Choroid plexus epithelial cell (primary cell): ENCODE measurements at places on chromosomes 2 and 18.
A peak's percentile ranks its signal among the peaks of the same experiment; 100 is the strongest.

DNA sequence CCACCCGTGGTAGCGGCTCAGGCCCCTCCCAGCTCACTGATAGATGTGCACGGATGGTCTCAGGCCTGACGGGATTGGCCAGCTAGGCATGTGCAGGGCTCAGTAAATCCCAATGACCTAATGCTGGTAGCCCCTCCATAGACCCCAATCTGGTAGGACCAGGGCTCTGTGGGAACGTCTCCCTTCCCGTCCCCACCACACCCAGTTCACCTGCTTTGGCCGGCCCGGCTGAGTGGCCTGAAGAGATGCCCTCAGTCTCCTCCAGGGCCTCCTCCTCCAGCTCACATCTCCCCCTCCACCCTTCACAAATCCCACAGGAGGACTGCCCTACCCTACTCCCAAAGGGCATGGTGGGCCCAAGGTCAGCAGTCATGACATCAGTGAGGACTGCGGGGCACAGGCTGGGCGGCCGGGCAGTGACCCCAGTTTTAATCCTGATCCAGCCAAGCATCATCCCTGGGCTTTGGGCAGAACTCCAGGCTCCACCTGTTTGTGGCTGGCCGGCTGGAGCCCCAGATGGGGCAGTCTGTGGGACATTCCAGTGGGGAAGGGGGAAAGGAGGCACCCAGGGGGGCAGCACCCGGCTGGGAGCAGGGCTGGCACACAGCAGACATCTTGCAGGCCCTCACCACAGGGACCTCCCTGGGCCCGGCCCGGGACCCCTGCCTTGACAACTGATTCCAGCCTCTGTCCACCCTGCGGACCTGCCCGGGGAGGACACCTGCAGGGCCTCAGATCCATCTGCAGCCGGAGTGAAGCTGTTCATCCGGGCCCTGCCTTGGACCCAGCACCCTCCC, 2.3 kb downstream of the KIF1A start:
- no peak for DNase-seq

GRCh38 chr18:59941331-59941730, 41.5 kb downstream of the PMAIP1 start:
- no peak for DNase-seq

DNA sequence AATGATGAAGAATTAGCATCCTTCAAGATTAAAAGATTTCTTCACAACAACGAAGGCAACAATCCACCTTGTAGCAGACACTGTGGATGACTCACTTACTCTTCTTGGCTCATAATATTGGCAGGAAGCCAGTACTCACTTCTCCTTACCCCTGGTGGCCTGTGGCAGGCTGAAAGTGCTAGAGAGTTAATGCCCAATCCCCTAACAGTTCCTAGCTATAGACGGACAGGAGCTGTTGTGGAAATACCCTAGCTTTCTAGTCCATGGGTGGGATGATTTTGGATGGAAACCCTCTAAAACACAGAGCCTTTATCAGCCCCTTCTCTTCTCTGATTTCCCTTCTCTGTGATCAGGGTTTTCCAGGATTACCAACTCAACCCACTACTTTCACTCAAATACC, 128.6 kb upstream of the NYAP2 start:
- peak; percentile 82 for DNase-seq

DNA sequence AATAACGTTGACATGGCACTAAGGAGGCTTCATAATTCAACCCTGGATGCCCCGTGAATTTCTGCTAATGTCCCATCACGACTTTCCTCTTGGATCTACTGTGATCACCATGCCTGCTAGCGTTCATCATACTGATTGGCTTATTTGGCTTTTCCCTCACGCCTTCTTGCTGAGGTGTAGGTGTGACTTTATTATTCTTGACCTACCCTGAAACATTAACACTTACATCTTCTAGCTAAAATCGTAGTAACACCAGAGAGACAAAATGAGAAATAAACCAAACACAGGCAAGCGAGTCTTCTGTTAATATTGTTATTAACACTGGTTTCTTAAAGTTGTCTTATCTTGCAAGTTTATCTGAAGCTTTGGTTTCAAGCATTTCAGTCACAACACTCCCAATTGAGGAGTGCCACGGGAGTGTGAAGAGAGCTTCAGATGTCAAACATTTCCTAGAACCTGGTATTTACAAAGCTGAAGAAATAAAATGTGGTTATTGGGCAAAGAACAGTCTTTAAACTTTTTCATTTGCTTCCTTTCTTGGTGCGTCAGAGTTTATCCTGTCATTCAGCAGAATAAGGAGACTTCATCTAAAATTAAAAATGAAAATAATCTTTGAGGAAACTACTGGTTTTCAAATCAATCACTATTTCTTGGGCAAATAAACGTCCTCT, 15.4 kb upstream of the STAT1 start:
- DNase-seq, result no peak

DNA sequence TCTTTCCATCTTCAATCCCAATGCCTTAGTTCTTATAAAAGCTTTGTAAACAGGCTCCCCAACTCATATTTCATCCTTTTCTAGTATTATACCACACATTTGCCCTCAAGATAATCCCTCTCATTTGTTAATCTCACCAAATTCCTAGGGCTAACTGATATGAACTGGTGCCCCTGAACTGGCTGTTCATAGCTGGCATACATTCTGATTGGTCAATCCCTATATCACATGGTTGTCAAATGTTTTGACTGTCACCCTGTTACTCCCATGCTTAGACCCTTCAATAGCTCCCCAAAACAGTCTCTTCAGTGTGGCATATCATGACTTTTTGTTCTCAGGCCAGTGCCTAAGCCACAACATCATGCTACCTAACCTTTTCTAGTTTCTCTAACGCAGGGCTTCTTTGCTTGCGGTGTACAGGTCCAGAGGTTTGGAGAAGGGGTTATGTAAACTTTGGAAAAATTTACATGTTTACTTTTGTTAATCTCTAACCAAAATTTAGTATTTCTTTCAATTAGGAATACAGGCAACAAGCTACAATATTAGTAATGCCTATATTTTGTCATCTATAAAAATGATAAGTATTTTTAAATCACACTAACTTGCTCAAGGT, 30.5 kb downstream of the GDF7 start:
- DNase-seq, result no peak

DNA sequence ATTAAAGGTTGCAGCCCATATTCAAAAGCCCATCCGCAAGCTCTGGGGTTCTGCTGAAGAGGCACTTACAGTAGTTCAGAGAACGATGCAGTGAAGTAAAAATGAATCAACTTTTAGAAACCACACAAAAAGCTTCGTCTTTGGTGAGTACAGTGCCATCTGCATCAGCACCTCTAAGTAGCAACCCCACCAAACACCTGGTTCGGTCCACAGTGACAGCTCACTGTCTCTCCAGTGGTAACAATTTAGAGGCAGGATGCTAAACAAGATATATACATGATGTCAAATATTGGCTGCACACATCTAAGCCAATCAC, 275.4 kb upstream of the TCF4 start:
- DNase-seq, result no peak

DNA sequence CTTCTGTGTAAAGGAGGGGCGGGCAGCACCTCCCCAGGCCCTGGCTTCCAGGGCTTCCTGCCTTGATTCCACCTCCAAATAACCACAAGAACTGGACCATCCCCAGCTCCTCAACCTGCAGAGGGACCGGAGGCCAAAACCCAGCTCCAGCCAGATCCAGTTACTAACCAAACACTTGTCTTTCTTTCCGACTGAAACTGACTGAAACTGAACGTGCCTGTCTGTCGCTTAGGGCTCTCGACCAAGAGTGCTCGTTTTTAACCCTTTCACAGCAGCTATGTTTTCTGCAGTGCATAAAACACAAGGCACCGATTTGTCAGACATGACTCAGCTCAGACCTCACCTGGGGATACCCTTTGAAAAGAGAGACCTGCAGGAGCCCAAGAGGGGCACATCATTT, 249.9 kb upstream of the SIX2 start:
- peak; percentile 28 for DNase-seq

DNA sequence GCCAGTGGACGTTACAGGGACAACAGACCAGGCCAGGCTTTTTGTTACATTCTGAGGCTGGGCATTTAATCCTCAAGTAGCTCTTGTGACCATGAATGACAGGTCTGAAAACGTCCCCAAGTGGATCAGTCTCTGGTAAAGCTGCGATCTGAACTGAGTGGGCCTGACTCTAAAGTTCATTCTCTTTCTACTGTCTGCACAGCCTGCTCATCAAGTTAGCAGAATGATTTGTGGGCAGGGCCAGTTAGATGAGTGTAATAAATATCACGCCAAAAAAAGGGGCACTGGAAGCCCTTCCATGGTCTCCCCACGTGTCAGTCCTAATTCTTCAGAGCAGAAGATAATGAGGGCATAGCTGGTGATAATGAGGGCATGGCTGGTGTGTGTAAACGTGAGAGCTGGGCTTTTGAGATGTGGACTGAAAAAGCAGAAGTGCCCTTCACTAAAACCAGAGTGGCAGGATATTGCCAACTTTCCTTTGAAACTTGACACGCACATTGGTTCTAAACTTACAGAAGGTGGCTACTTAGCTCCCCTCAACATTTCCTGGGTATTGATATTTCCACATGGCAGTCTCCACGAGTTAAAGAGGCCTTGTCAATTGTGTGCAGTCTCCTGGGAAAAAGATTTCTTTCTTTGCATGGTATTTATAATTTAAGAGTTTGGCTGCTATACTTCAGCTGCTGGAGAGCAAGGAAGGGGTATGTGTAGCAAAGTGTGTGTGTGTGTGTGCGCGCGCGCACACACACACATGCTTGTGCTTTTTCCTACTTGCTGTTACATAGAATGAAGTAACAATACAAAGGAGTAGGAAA, 72.7 kb upstream of the LYPD6B start:
- no peak for DNase-seq

- DNase-seq, result no peak
Measured at GRCh38 chr2:236676136-236676873, 106.7 kb downstream of the ACKR3 start.

DNA sequence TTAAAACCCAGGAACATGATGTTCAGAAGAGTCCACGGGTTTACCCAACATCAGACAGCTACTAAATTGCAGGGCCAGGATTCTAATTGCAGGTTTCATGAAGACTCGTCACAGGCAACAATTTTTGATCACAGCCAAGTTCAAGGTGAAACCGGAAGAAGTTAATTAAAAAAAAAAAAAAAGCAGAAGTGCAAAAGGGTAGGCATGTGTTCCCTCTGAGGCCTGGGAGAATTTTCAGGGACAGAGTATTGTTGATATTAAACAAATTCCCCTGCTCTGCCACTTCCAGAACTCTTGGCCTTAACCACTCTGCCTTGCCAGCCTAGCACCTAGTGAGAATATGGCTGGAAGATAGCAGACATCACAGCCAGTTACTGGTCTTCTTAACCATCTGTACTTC, 99.4 kb upstream of the TRIB2 start:
- no peak for DNase-seq

- no peak for DNase-seq
Measured at GRCh38 chr2:105078906-105079495, 41.1 kb downstream of the MRPS9 start.

- peak; percentile 51 for DNase-seq
Measured at GRCh38 chr2:535222-535621, 142.0 kb downstream of the TMEM18 start.

- DNase-seq, result peak; percentile 81
Measured at GRCh38 chr2:203669820-203670219, 36.6 kb upstream of the CD28 start.

- peak; percentile 91 for DNase-seq
Measured at GRCh38 chr2:30115141-30115980, 31.4 kb upstream of the YPEL5 start.

GRCh38 chr18:6557057-6557769, 142.5 kb upstream of the L3MBTL4 start:
- no peak for DNase-seq

DNA sequence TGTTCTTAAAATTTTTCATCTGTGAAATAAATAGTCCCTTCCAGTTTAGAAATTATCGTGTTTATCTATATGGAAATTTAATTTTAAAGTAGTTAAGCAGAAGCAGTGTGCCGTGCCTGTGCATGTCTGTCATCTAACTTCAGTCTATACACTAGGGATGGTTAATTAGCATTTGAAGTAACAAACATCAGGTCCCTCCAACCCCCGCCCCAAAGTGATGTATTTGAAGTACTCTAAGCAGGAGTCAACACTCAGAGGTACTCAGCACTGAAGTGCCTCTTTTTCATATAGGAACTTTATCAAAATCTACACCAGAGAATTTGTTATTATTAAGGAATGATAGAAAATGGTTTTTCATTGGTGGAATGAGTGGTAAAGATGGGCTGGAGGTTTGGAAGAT, 33.0 kb downstream of the LANCL1 start:
- DNase-seq, result no peak

- no peak for DNase-seq
Measured at GRCh38 chr2:12731701-12732280, 15.1 kb downstream of the TRIB2 start.

- DNase-seq, result no peak
Measured at GRCh38 chr2:219443697-219444023, 9.0 kb downstream of the SPEG start.

GRCh38 chr2:110662560-110662959, 15.3 kb downstream of the BUB1 start:
- peak; percentile 77 for DNase-seq

DNA sequence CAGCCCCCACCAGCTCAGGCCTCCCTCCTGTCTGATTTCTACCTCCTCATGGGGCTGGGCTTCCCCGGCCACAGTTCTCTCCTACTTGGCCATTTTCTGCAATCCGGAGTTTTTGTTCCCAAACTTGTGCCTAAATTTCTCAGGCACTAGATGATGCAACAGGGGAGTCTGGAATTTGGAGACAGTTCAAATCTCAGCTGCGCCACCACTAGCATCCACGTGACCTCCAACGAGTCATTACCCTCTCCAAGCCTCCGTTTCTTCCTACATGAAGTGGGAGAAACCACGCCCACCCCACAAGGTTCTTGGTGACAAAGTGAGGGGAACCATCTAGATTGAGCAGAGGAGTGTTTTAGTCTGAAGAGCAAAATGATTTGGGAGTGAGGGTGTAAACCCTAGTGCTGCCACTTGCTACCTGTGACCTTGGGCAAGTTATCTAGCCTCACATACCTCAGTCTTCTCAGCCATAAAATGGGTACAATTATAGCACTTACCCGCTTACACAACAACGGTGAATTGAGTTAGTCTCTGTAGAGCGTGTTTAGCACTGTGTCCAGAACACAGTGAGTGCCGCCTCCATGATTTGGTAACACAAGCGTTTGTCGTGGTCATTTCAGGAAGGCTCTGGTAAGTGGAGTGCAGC, 61.4 kb upstream of the ASAP2 start:
- DNase-seq, result peak; percentile 47

GRCh38 chr2:111659361-111660333, 224.3 kb downstream of the ANAPC1 start:
- peak; percentile 93 for DNase-seq

- no peak for DNase-seq
Measured at GRCh38 chr2:183592271-183592670, 468.0 kb downstream of the NUP35 start.

- DNase-seq, result no peak
Measured at GRCh38 chr18:13564579-13564978, 161.8 kb downstream of the FAM210A start.

- DNase-seq, result no peak
Measured at GRCh38 chr2:132460781-132461180, 44.2 kb downstream of the GPR39 start.

DNA sequence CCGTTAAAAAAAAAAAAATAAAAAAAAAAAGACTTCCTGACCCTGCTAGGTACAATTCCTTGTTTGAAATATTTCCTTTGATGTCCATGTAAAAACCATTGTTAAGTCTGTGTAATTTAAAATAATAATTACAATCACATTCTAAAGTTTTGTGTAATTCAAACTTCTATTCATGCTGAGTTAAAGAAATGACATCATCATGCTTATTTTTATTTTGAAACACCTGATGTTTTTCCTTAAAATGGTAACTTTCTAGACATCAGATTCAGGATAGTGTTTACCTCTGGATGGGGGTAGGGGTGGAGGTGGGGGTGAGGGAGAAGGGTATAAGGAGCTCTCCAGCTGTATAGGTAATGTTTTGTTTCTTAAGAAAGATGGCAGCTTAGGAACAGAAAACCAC, 92.8 kb downstream of the ADCYAP1 start:
- DNase-seq, result no peak
